ENCODE measurements at places on chromosomes 2 and 18.

DNA sequence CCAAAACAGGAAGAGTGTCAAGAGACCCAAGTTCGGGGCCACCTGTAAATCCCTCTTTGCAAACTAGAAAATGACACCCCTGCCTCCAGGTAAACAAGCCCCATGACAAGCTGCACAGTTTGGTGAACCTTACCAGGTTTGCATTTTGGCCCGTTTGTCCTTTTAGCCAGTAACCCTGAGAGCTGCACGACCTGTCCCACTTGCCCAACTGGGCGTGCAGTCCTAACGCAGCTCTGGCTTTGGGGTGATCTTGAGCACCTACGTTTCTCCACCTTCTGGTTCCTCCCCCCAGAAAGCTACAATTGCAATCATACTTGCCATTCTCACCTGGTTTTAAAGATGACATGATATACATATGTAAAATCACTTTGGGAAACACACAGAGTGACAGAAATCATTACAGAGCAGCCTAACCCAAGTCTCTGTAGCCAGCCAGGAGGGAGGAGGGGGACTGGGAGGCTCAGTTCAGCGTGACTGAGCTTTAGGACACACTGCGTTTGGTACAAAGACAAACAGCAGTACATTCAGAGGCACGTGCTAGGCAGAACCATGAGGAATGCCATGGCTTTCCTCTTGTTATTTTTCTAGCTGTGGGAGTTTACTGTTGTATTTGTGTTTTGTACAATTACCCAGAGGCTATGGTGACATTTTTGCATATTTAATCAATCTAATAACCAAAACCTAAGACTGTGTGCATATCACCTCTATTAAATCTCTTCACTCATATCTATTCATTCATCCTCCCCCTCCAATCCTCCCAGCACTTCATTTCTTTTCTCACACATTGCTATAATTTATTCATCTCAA, 304.0 kb downstream of the IRS1 start:
- no peak for DNase-seq

- DNase-seq: no peak
Measured at GRCh38 chr2:54564439-54564838, 108.3 kb downstream of the SPTBN1 start.

DNA sequence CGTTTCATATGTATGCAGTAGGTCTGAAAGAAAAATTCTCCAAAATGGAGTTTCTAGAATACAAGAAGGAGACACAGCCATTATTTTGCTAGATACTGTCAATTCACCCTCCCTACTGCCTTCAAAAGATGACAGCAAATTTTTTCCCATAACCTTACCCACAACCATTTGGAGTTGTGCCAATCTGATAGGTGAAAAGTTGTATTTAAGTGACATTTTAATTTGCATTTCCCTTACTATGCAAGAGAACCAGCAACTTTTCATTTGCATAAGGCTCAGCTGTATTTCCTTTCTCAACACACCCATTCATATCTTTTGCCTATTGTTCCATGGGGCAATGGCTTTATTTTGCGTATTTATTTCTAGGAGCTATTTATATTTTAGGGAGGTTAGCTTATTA, 31.4 kb upstream of the IL18RAP start:
- no peak for DNase-seq

GRCh38 chr2:167759531-167759930, 487.9 kb downstream of the STK39 start:
- no peak for DNase-seq

GRCh38 chr2:121611730-121612705, 37.2 kb downstream of the CLASP1 start:
- no peak for DNase-seq

GRCh38 chr18:22998344-22998743, 65.2 kb downstream of the RBBP8 start:
- no peak for DNase-seq

GRCh38 chr18:74841248-74841647, 243.6 kb downstream of the ZNF407 start:
- DNase-seq: no peak

DNA sequence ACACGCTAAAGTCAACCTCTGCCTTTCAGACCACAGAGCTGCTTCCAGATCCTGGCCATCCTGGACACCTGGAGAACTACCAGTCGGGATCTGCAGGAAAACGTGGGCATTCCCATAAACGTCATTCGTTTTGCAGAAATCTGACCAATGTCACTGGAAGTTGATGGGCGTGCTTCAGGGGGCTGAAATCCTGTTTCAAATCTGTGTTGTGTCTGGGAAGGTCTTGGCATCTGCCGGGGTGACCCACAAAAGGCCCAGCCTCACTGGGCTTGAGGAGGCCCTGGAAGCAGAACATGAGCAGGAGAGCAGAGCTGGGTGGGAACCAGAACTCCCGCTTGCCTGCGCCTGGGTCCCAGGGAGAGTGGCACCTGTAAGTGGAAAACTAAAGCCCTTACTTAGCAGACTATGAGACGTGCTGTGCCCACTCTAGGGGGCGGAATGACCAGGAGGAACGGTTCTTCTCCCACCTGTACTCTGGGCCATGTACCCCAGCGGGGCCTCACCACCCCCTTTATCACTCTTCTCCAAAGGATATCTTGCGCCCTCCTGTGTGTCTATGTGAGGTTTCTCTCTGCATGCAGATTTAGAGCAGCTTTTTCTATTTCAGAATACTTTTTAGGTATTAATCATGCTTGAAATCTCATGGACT, 200.9 kb downstream of the FAM210A start:
- DNase-seq: no peak

- peak; percentile 80 for DNase-seq
Measured at GRCh38 chr2:223598994-223599639, 3.0 kb downstream of the SCG2 start.

GRCh38 chr2:144972676-144973075, 452.8 kb upstream of the ZEB2 start:
- DNase-seq: no peak

- no peak for DNase-seq
Measured at GRCh38 chr18:22800551-22800951, 132.6 kb upstream of the RBBP8 start.

DNA sequence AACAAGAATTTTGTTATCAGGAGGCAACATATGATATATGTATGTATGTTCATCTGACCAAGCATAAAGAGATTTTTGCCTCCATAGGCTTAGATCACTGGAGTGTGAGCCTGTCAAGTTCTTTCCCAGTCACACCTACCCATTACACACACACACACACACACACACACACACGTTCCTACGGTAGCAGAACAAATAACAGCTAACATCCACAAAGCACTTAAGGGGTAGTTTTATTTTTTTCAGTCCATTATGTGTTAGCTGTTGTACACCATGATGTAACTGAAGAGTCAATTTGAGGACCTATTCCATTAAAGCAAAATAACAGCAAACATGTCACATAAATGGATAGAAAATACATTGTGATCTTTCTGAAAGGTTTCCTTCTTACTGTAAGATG, 39.5 kb downstream of the UGP2 start:
- no peak for DNase-seq

DNA sequence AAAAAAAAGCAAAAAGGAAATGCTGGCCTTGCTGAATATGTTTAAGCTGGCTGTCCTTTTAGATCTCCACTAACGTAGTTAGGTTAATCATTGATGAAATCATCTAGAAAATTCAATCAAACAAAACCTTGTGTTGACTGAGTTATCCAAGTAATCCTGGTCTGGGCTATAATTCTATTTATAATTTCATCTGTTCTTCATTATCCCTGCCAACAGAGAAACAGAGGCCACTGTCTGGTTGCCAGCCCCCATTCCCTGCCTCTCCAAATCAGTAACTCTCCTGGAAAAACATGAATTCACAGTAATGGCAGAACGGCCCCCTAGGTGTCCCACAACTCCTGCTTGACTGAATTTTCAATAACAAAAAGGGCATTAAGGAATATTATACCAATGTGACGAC, 24.6 kb downstream of the DOCK10 start:
- no peak for DNase-seq

DNA sequence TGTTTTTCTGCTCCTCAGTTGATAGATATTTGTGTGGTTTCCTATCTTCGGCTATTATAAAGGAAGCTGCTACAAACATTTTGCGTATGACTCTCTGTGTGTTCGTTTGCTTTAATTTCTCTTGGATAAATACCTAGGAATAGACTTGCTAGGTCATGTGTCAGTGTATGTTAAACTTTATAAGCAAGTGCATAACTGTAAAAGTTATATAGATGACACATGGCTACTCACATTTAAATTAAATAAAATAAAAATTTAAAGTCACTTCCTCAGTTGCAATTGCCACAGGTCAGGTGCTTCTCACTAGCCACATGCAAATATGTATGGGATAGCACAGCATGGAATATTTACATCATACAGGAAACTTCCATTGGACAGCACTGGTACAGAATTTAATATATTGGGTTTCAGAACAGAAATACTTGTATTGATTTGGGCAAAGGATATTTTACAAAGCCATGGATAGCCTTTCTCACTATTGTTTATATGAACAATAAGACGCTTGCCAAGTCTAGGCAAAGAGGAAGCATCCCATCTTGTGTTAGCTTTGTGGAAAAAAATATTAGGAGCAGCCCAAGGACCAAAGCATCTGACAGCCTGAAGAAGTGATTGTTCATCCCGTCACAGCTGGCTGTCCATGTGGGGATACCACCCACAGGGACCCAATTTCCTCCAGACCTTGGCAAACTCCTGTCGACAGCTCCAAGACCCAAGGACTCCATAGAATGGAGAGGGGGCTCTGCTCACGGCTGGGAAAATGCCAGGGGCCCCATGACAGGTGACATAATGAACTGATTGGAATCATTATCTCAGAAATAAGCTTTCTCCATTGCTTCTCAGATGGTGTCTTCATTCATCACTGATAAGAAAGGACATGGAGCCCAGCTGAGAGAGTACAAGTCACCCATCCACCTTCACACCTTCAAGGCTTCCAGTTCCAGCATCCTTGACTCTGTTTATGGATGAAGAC, 196.7 kb downstream of the SH3BP4 start:
- DNase-seq: no peak

- no peak for DNase-seq
Measured at GRCh38 chr2:49044350-49045079, 109.8 kb downstream of the FSHR start.

GRCh38 chr2:3483227-3483985, 35.9 kb downstream of the ADI1 start:
- DNase-seq: peak; percentile 84

GRCh38 chr2:230762317-230762896, 49.8 kb downstream of the CAB39 start:
- no peak for DNase-seq

DNA sequence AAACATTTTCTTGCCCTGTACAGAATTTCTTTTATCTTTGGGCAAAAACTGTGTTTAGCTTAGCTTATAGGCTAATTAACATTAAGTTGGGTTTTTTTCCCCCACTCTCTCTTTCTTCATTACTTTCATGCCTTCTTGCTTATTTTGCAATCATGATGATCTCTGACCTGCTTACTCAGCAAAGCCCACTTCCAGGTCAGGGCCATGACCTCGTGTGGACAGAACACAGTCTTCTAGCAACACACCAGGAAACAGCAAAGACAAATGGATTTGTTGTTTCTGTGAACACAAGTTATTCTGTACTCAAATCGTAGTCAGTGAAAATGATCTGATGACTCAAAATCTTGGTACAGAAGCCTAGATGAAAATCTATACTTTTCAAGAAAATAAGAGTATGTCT, 60.7 kb downstream of the SPATS2L start:
- DNase-seq: no peak

- DNase-seq: peak; percentile 72
Measured at GRCh38 chr2:223528036-223528435, 74.1 kb downstream of the SCG2 start.

GRCh38 chr2:223928113-223929006, 16.8 kb downstream of the WDFY1 start:
- DNase-seq: no peak

GRCh38 chr18:3526421-3527354, 76.7 kb downstream of the TGIF1 start:
- peak; percentile 29 for DNase-seq

- no peak for DNase-seq
Measured at GRCh38 chr2:118851650-118852049, 4.2 kb upstream of the EN1 start.

DNA sequence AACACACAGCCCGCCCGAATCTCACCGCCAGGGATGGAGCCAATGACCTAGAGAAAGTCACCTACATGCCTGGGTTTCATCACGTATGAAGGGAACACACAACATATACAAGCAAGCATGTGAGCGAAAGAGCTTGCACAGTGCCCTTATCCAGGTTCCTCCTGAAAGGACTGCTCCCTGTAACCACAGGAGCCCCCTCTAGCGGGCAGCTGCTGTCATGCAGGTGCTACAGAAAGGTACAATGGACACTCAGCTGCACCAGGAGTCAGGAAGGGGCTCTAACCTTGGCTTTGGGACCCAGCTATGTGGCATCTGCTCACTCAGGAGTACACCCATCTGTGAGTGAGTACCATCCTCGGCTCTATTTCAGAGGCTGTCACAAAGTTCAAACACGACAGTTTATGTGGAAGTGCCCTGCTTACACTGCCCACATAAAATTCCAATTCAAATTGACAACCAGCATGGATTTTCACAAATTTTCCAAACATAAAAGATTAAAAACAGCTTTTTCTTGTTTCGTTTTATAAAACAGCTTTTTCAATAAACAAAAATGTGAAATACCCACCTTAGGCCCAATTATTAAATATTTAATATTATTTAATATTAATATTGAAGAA, 3.5 kb downstream of the NDUFA10 start:
- DNase-seq: no peak

DNA sequence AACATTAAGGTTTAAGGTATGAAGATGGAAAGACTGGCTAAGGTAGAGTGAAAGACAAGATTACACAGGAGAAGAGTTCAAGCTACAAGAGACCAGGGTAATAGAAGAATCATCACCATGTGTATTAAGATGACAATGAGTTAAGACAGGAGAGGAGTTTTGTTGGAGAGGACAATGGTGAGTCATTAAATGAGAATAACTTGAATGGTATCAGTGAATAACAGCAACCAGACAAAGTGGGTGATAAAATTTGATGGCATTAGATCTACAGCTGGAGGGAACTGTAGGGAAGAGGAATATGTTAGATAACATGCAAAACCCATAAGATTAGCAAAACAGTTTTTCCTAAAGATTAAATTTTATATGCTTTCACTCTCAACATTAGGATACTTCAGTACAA, 18.8 kb upstream of the ENOSF1 start:
- no peak for DNase-seq

- DNase-seq: no peak
Measured at GRCh38 chr2:869357-869871, 81.2 kb upstream of the SNTG2 start.

DNA sequence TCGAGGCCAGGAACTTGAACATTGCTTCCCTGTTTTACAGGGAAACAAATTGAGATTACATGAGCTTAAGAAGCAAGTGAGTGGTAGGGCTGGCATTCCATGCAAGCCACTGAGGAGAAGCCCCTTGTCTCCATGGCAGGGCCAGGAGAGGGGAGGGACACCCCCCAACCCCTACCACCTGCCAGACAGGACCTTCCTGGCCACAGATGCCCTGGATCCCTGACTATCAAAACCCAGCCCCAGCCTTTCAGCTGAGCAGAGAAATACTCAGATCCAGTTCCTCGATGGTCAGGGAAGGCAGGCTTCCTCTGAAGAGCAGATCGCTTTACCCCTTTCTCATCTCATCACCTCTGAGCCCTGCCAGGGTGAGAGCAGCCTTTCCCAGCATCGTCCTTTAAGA, 53.8 kb upstream of the ALPP start:
- DNase-seq: no peak

GRCh38 chr2:166784296-166784946, 103.9 kb upstream of the XIRP2 start:
- DNase-seq: no peak

All from fibroblast of skin of left biceps (primary cell).